D721Med (cell line): ENCODE measurements at places on chromosomes 6 and 20.

GRCh38 chr6:17418281-17419188 lies 25.1 kb downstream of the CAP2 start:
- DNase-seq = no peak

GRCh38 chr6:17497535-17498095 lies 102.5 kb upstream of the FAM8A1 start:
- DNase-seq = no peak

DNA sequence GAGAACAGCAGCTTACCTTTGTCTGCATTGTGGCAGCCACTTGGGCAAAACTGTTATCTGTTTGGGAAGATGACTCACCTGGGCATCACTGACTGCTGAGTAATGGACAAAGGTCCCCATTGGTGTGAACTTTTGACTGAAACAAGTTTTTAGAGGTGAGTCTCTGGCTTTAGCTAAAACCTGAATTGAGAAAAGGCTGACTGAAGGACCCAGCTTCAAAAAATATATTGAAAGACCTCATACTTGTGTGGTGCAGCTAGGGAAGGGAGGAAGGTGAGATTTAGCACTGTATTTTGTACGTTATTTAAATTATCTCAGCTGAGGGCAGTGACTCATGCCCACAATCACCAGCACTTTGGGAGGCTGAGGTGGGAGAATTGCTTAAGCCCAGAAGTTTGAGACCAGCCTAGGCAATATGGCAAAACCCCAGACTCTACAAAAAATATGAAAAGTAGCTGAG lies 4.5 kb upstream of the CITED2 start:
- DNase-seq = no peak

DNA sequence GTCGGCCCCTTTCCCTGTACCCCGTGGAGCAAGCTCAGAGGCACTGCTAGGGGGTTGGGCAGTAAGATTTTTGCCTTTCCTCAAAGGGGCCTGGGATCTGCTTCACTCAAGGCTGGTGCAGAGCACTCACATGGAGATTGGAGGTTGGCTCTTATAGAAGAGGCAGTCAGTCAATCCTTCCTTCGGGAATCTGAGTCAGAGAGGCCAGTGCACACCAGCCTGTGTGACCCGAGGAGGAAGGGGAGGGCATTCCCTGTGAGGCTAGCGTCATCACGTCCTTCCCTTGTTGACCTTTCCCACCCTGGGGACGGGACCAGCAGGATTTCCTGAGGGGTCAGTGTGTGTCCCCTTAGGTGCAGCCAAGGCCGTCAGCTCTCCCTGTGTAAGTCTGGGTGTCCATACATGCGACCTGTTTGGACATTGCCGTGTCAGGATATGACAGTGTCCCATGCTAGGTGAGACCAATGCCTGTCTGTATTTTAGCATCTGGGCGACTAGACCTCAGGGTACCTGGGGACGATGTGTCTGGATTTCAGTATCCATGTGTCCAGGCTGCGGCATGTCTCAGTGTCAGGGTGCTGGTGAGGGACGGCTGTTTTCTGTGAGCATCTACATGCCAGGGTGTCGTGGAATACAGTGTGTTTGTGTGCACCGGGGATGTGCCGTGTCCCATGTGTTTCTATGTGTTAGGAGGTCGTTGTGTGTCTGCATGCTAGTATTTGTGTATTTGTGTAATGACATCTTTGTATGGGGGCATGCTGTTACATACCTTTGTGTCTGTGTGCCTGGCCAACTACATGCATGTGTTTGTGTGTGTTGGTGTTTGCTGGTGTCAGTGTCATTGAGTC lies 2.8 kb upstream of the ZNF512B start:
- peak; percentile 8 for DNase-seq

- DNase-seq = no peak
These were observed 21.3 kb upstream of the SYNDIG1 start for GRCh38 chr20:24448170-24448569.

DNA sequence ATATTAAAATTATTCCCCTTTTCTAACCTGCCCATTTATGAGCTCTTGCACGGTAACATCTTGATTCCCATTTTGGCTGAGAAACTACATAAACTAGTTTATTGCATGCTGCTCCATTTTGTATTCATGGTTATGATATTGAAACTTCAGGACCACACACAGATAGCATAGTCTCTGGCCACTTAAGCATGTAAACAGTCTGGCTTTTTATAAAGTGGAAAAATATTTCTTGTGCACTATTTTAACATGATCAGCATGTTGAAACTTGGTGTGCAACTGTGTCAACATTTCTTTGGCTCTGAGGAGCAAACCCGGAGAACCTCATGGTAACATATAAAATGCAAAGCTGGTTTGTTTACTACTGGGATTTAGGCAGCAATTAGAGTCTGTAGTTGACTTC lies 70.7 kb downstream of the SLX4IP start:
- DNase-seq = no peak

- no peak for DNase-seq
These were observed 31.4 kb downstream of the PRDM1 start for GRCh38 chr6:106117579-106117978.
